ENCODE measurements at places on chromosomes 12 and 14. TPM values are rescaled to one million over a fixed set of nuclear protein-coding genes. Genes with fewer than 3 reads are reported as not detected.

The ESPL1 gene
- 0.18 TPM for polyA plus RNA-seq

The PGF gene
- polyA plus RNA-seq: 9.7 TPM

The KLRK1 gene
- polyA plus RNA-seq: 0.69 TPM

The TAS2R8 gene
- polyA plus RNA-seq: not detected

The GYS2 gene
- polyA plus RNA-seq: not detected

The LMNTD1 gene
- not detected for polyA plus RNA-seq

The PMCH gene
- not detected for polyA plus RNA-seq

The A2M gene
- 183 TPM for polyA plus RNA-seq

The TAMALIN gene
- 17.8 TPM for polyA plus RNA-seq

The SLC6A13 gene
- 4.3 TPM for polyA plus RNA-seq

The FAM222A gene
- polyA plus RNA-seq: 9.4 TPM

The ART4 gene
- 1.3 TPM for polyA plus RNA-seq

The PLEKHH1 gene
- 6.3 TPM for polyA plus RNA-seq

The VWF gene
- polyA plus RNA-seq: 125 TPM

DNA sequence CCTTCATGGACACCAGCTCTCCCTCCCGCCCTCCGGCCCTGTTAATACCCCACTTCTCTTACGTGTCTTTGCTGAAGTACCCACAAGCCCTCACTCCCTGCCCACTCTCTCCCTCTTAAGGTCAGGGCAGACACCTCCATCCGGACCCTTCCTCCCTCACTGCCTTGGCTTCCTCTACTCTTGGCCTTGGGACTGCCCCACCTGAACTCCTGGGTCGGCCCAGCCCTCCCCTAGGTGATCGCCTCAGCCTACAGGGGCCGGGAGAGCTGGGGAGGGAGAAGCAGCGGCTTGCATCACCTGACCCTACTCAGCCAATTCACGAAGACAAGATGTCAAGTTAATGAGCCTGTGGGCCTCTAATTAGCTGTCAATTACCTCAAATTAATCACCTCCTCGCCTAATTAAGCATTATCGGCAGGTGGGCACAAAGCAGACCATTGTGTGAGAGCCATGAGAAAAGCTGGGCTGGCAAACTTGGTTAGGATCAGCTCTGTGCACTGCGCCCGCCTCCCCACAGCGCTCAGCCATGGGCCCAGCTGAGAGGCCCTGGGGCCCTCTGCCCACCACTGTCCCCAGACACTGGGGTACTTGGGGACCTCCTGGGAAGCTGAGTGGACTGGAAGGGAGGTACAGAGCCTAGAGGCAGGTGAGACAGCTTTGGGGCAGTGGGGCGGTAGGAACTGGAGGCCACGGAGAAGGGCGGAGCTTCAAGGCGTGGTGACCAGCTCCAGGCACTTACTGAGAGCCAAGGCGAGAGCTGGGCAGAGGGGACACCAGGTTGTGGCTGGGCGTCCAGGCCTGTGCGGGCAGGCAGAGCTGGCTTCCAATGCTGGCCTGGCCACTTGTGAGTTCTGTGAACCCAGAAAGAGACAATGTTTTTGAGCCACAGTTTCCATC, 25.1 kb upstream of the VSX2 start:
- H3K36me3 ChIP-seq: no peaks in the 10 kb centered on the region
- peaks cover 35% of the 10 kb centered on the region for H3K27me3 ChIP-seq
- H3K27ac ChIP-seq: no peak overlapping the region

- peaks cover 19% of the 10 kb centered on the region for H3K4me1 ChIP-seq
- no peaks in the 10 kb centered on the region for H3K36me3 ChIP-seq
- H3K27me3 ChIP-seq: no peaks in the 10 kb centered on the region
- H3K27ac ChIP-seq: no peak overlapping the region
- DNase-seq: no peak
Observed at GRCh38 chr12:104714369-104714768, 243.7 kb downstream of the SLC41A2 start.

DNA sequence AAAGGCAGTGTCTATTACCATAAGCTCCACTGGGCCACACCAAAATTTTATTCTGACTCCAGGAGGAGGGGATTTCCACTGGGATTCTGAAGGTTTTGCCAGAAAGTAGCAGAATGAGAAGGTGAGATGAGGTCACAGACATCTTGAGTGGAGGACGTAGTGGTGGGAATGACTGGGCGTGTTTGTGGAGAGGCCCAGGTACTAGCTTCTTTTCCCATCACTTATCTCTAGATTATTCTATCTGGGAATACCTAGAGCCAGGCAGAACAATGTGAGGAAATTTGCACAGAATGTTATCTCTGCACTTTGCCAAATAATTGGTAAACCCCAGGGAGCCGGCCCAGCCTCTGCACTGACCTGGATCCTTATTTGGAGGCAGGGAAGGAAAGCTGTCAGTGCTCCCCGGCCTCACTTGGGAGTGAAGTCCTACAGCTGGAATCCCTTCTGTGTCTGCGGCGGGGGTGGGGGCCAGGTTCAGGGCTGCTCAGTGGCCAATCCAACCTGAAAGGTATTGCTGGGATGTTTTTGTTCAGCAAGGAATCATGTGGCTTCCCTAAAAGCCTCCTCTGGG, 129.4 kb downstream of the C12orf75 start:
- no peaks in the 10 kb centered on the region for H3K36me3 ChIP-seq
- no peaks in the 10 kb centered on the region for H3K4me1 ChIP-seq
- no peak overlapping the region for H3K4me3 ChIP-seq

GRCh38 chr14:103192246-103192840, 69.1 kb downstream of the TNFAIP2 start:
- DNase-seq: no peak
- H3K4me1 ChIP-seq: no peaks in the 10 kb centered on the region
- no peaks in the 10 kb centered on the region for H3K36me3 ChIP-seq
- no peak overlapping the region for H3K4me3 ChIP-seq
- H3K27me3 ChIP-seq: peaks cover 17% of the 10 kb centered on the region

- H3K4me1 ChIP-seq: peaks cover 26% of the 10 kb centered on the region
- no peak for DNase-seq
- H3K36me3 ChIP-seq: no peaks in the 10 kb centered on the region
- H3K4me3 ChIP-seq: no peak overlapping the region
- H3K27me3 ChIP-seq: no peaks in the 10 kb centered on the region
- H3K27ac ChIP-seq: no peak overlapping the region
Observed at GRCh38 chr14:24941719-24942118, 108.2 kb downstream of the STXBP6 start.

DNA sequence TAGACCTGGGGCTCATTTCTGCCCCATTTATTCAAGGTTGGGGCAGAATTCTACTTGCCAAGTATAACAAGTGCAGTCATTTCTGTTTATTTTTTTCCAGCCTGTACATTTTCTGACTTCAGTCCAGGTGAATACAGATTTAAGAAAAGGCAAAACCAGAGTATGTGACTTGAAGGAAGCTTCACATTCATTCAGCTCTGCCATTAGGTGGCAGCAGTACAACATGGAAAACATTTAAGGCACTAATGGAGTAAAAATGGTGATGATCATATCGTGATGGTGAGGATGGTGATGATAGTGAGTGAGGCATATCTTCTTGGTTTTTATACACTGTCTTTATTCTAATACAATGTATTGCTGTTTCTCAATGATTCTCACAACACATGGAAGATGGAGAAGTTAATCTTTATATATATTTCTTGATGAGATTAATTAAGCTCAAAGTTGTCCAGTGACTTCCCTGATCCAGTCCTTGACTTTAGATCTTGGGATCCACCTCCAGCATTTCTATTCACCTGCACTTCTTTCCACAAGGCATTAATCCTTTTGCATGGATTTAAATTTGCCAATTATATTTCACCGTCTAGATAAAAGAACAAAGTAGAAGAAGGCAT, 176.7 kb upstream of the SEL1L start:
- H3K27ac ChIP-seq: no peak overlapping the region
- no peak overlapping the region for H3K4me3 ChIP-seq
- no peak for DNase-seq
- H3K27me3 ChIP-seq: no peaks in the 10 kb centered on the region

- H3K4me3 ChIP-seq: no peak overlapping the region
- H3K27me3 ChIP-seq: no peaks in the 10 kb centered on the region
- H3K27ac ChIP-seq: no peak overlapping the region
- no peaks in the 10 kb centered on the region for H3K36me3 ChIP-seq
- no peaks in the 10 kb centered on the region for H3K4me1 ChIP-seq
Observed at GRCh38 chr14:26729851-26730250, 132.0 kb upstream of the NOVA1 start.

DNA sequence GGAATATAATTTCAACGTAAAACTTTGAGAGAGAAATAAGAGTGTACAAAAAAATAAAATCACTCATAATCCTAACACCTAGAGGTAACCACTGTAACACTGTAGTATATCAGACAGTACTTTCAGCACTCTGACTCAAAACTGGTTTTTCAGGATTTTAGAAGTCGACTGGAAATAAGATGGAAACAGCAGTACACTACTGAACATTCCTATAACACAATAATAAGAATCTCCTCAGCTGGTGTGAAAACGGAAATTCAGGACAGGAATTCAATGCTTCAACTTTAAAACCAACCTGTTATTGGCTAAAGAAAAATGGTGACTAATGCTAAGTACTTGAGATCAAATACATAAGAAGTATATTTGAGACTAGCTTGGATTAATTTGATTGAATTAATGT, 12.3 kb upstream of the PITPNM2 start:
- H3K4me1 ChIP-seq: no peaks in the 10 kb centered on the region
- H3K36me3 ChIP-seq: no peaks in the 10 kb centered on the region
- H3K27ac ChIP-seq: no peak overlapping the region
- H3K4me3 ChIP-seq: no peak overlapping the region
- H3K27me3 ChIP-seq: no peaks in the 10 kb centered on the region

- no peaks in the 10 kb centered on the region for H3K36me3 ChIP-seq
- H3K27me3 ChIP-seq: no peaks in the 10 kb centered on the region
- peak overlapping the region; percentile 28 for H3K4me3 ChIP-seq
- no peaks in the 10 kb centered on the region for H3K4me1 ChIP-seq
Observed at GRCh38 chr12:78088391-78088832, 257.7 kb downstream of the NAV3 start.

DNA sequence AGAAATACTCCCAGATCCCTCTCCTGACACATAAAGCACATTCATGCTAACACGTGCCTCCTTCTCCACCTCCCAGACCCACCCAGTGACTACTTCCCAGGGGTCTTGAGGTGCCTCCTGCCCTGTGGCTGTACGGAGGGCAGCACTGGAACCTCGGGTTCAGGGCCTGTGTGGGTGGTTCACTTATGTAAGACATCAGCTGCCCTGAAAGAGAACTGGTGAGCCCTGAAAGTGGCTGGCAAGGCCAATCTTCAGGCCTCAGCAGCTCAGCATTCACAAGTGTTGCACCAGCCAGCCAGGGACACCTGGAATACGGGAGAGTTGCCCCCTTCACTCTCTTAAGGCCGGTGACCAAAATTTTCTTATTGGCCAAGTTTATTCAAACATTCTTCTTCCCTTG, 38.9 kb upstream of the NTF3 start:
- no peak overlapping the region for H3K27ac ChIP-seq
- H3K4me1 ChIP-seq: no peaks in the 10 kb centered on the region
- DNase-seq: no peak
- no peak overlapping the region for H3K4me3 ChIP-seq

DNA sequence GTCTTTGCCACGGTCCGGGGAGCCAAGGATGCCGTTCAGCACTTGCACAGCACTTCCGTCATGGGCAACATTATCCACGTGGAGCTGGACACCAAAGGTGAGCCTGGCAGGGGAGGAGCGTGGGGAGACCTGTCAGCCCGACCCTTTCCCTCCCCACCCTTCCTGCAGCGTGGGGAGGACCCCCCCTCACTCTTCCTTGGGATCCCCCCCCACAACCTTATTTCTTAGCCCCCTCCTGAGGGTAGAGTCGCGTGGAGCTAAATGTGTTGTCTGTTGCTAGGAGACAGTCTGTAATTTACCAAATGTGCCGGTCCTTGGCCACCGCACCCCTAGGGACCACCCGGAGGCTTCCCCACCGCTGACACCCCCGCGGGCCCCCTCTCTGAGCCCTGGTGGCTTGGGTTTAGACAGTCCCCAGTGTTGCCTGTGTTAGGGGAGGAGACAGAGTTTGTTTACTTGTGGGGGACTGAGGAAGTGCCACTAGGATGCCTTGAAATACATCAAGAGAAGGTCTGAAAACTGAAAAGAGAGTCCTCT, 2.3 kb downstream of the SETD1B start:
- peaks cover 40% of the 10 kb centered on the region for H3K36me3 ChIP-seq
- DNase-seq: no peak
- H3K27me3 ChIP-seq: no peaks in the 10 kb centered on the region
- H3K4me1 ChIP-seq: peaks cover 5% of the 10 kb centered on the region
- peak overlapping the region; percentile 100 for H3K27ac ChIP-seq
- H3K4me3 ChIP-seq: peak overlapping the region; percentile 70

DNA sequence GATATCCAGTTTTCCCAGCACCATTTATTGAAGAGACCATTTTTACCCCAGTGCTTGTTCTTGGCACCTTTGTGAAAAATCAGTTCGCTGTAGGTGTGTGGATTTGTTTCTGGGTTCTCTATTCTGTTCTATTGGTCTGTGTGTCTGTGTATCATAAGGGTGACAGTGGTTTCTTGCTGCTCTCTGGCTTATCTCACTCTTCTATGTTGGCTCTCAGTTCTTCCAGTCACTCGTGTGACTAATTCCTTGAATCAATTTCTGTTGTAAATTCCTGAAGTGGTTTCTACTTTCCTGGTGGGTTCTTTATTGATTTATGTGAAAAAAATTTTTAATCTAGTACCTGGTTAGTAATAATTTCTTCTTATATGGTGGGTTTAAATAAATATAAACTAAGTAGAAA, 58.3 kb downstream of the OTOGL start:
- no peaks in the 10 kb centered on the region for H3K36me3 ChIP-seq
- no peak overlapping the region for H3K4me3 ChIP-seq
- DNase-seq: no peak
- H3K27ac ChIP-seq: no peak overlapping the region
- H3K27me3 ChIP-seq: no peaks in the 10 kb centered on the region
- no peaks in the 10 kb centered on the region for H3K4me1 ChIP-seq

DNA sequence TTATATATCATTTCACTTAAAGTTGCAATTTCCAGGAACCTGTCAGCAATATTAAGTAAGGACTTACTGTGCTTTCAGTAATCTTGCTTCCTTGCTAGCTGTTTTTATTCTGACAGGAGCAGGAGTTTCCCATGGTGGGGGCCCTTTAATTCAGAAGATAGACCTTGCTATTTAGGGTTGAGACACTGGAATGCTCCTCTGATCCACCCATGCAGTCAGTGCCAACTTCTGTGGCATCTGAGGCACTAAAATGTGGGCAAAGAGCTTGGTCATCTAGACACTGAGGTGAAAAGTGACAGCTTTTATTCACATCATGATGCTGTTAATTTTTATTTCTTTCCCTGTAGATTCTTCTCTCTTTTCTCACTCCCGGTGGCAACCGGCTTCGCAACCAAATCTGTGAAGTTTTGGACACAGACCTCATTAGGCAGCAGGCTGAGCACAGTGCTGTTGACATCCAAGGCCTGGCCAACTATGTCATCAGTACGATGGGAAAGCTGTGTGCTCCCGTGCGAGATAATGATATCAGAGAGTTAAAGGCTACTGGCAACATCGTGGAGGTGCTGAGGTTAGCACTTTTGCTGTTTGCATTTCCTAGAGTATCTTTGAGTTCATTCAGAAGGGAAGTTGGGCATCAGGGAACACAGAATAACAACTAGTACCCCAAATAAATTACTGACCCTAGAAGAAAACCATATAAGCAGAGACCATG, 18.8 kb downstream of the TCP11L2 start:
- no peak for DNase-seq
- H3K27ac ChIP-seq: peak overlapping the region; percentile 73
- H3K4me1 ChIP-seq: peaks cover 22% of the 10 kb centered on the region
- peaks cover 42% of the 10 kb centered on the region for H3K36me3 ChIP-seq

GRCh38 chr12:62711631-62712241, 223.2 kb downstream of the PPM1H start:
- H3K36me3 ChIP-seq: no peaks in the 10 kb centered on the region
- H3K4me1 ChIP-seq: no peaks in the 10 kb centered on the region
- H3K27ac ChIP-seq: no peak overlapping the region
- no peaks in the 10 kb centered on the region for H3K27me3 ChIP-seq
- H3K4me3 ChIP-seq: no peak overlapping the region

Measured in heart left ventricle (tissue), 16 donors.